ENCODE measurements at places on chromosomes 5 and 9. TPM values are rescaled to one million over a fixed set of nuclear protein-coding genes. Genes with fewer than 3 reads are reported as not detected.

The HTR1A gene
- total RNA-seq = not detected

The CDH6 gene
- not detected for total RNA-seq

The KCNV2 gene
- not detected for total RNA-seq

The SYNPO gene
- 6.5 TPM for total RNA-seq

The CCL21 gene
- total RNA-seq = not detected

The FABP6 gene
- total RNA-seq = not detected

The TMEFF1 gene
- 1.3 TPM for total RNA-seq

The AGXT2 gene
- not detected for total RNA-seq

The FAT2 gene
- total RNA-seq = not detected

The SURF6 gene
- total RNA-seq = 15.5 TPM

The PTPN3 gene
- total RNA-seq = 4.8 TPM

The SPINK13 gene
- total RNA-seq = not detected

The ARRDC3 gene
- total RNA-seq = 25.1 TPM

The MCCC2 gene
- 36.0 TPM for total RNA-seq

The SLC34A1 gene
- not detected for total RNA-seq

The TSLP gene
- 0.11 TPM for total RNA-seq

The CORO2A gene
- total RNA-seq = 0.16 TPM

The DRD1 gene
- 10.0 TPM for total RNA-seq

The GFI1B gene
- total RNA-seq = 0.05 TPM

The OR4F3 gene
- total RNA-seq = not detected

The KIF20A gene
- 152 TPM for total RNA-seq

The RNF130 gene
- total RNA-seq = not detected

The WDR38 gene
- not detected for total RNA-seq

The GMCL2 gene
- not detected for total RNA-seq

The MEIKIN gene
- not detected for total RNA-seq

The SH3GL2 gene
- total RNA-seq = not detected

The RAD17 gene
- 27.3 TPM for total RNA-seq

The CETN3 gene
- 23.8 TPM for total RNA-seq

The ADGRV1 gene
- total RNA-seq = 0.13 TPM

The CYLC2 gene
- total RNA-seq = not detected

The ADAMTSL1 gene
- total RNA-seq = 0.95 TPM

The GRXCR2 gene
- total RNA-seq = not detected

The IFNA13 gene
- total RNA-seq = not detected

The FAXDC2 gene
- not detected for total RNA-seq

The ITGA2 gene
- 5.2 TPM for total RNA-seq

The PCDHA3 gene
- total RNA-seq = 0.05 TPM

The TTC23L gene
- total RNA-seq = not detected

The OTP gene
- not detected for total RNA-seq

The TMC1 gene
- 0.06 TPM for total RNA-seq

The MAMDC4 gene
- 1.0 TPM for total RNA-seq

The ADAMTS12 gene
- 9.1 TPM for total RNA-seq

The LHX3 gene
- total RNA-seq = not detected

The CTSV gene
- total RNA-seq = 0.05 TPM
